Kidney (tissue), 22 donors: ENCODE measurements at places on chromosomes 7 and 10. TPM values are rescaled to one million over a fixed set of nuclear protein-coding genes. Genes with fewer than 3 reads are reported as not detected.

GRCh38 chr10:19958787-19959186 is 142.6 kb downstream of the PLXDC2 start:
- H3K4me3 ChIP-seq: no peak overlapping the region
- no peaks in the 10 kb centered on the region for H3K36me3 ChIP-seq
- H3K4me1 ChIP-seq: peaks cover 6% of the 10 kb centered on the region
- no peak for DNase-seq

GRCh38 chr10:118992496-118992895 is 37.0 kb upstream of the NANOS1 start:
- no peaks in the 10 kb centered on the region for H3K27me3 ChIP-seq
- H3K36me3 ChIP-seq: no peaks in the 10 kb centered on the region
- DNase-seq: no peak
- H3K27ac ChIP-seq: no peak overlapping the region
- H3K4me1 ChIP-seq: no peaks in the 10 kb centered on the region

The CNNM1 gene
- total RNA-seq: 0.85 TPM

- no peaks in the 10 kb centered on the region for H3K4me1 ChIP-seq
- H3K36me3 ChIP-seq: no peaks in the 10 kb centered on the region
- H3K4me3 ChIP-seq: no peak overlapping the region
- no peak overlapping the region for H3K27ac ChIP-seq
- peak; percentile 84 for DNase-seq
Observed at GRCh38 chr7:42831718-42832522, 80.0 kb downstream of the C7orf25 start.

The TRUB1 gene
- total RNA-seq: 17.1 TPM
